ENCODE measurements at places on chromosomes 4 and X. TPM values are rescaled to one million over a fixed set of nuclear protein-coding genes. Genes with fewer than 3 reads are reported as not detected.
A peak's percentile ranks its signal among the peaks of the same experiment; 100 is the strongest.

GRCh38 chr4:73948990-73949706, 32.7 kb downstream of the PF4 start:
- no peak for DNase-seq

- no peak for DNase-seq
These were observed 14.2 kb downstream of the DHRSX start for GRCh38 chrX:2486476-2487133.

DNA sequence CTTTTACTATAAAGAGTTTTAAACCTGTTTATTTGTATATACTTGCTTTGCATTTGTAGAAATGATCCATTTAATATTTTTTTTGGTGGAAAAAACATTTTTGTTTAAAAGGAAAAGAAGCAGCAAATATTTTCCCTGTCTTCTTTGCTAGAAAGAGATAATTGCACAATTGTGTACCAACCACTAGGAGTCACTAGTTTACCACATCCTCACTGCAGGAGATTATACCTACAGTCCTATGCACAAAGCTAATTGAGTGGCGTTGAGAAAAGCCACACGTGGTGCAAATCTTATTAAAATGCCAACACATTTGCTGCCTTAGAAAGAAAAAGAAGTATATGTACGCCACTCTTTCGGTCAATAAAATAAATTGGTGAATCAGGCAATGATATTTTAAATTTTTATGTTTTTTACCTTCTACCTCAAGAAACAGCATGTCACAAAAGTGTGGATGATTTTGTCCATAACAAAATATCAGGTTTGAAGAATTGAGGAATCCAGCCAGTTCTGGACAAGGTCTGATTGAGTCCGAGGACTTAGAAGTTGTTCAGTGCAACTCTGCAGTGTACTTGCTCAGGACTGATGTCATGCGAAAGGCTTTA, 102.9 kb downstream of the GRXCR1 start:
- no peak for DNase-seq

GRCh38 chrX:38220024-38220414, 652 bp downstream of the SRPX start:
- peak; percentile 72 for DNase-seq

DNA sequence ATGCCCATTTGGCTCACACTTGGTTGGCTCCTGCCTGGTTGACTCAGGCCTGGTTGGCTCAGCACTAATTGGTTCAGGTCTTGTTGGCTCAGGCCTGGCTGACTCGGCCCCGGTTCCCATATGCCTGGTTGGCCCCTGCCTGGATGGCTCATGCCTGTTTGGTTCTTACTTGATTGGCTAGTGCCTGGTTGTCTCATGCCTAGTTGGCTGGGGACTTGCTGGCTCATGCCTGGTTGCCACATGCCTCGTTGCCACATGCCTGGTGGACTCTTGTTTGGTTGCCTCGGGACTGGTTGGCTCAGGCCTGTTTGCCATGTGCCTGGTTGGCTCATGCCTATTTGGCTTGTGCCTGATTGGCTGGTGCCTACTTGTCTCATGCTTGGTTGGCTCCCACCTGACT, 103.7 kb downstream of the APOOL start:
- no peak for DNase-seq

The SPANXB1 gene
- not detected for total RNA-seq

The ADH1C gene
- total RNA-seq = 19.9 TPM

The CXXC4 gene
- total RNA-seq = 2.2 TPM

The BEX5 gene
- total RNA-seq = 2.3 TPM

The FAM9B gene
- not detected for total RNA-seq
